Left colon (tissue), 2 donors: ENCODE measurements at places on chromosomes 1 and 21. TPM values are rescaled to one million over a fixed set of nuclear protein-coding genes. Genes with fewer than 3 reads are reported as not detected.
A peak's percentile ranks its signal among the peaks of the same experiment; 100 is the strongest.

- peak; percentile 55 for DNase-seq
Observed at GRCh38 chr1:220378571-220379302, 106.5 kb upstream of the RAB3GAP2 start.

GRCh38 chr1:18581420-18581880 lies 49.2 kb upstream of the PAX7 start:
- no peak for DNase-seq

DNA sequence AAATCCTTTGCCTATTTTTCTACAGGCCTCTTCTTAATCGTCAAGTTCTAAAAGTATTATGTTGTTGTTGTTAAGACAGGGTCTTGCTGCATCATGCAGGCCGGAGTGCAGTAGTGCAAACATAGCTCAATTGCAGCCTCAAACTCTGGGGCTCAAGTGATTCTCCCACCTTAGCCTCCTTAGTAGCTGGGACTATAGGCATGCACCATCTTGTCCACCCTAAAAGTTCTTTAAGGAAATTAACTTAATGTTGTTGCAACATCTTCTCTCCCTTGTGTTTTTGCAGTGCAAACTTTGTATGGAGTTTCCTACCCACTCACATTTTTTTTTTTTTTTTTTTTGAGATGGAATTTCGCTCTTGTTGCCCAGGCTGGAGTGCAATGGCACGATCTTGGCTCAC lies 4.1 kb upstream of the VHLL start:
- no peak for DNase-seq

- DNase-seq, result no peak
Observed at GRCh38 chr1:214416858-214417257, 134.5 kb downstream of the PTPN14 start.

- DNase-seq, result no peak
Observed at GRCh38 chr1:13628711-13629110, 45.1 kb downstream of the PDPN start.

The COL8A2 gene
- total RNA-seq, result 0.55 TPM

The OR2T11 gene
- not detected for total RNA-seq

The TEX38 gene
- not detected for total RNA-seq

The NTMT2 gene
- total RNA-seq, result not detected
